ENCODE measurements at places on chromosomes 2 and 18.

DNA sequence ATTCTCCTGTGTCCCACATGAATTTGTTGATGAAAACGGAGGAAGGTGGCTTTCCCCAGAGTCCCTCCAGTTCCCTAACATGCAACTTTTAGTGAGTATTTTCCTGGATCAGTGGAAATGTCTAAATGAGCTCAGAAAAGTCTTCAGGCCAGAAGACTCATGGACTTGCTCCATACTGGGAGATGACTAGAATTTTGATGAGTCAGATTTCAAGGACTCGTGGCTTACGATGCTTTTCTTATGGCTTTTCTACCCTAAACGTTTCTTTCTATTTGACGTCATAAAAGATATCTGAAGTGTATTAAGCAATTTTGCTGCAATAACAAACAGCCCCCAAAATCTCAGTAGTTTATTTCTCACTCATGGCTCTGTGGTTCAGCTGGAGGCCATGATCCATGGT lies 397.6 kb downstream of the FBXO15 start:
- DNase-seq = no peak

- no peak for DNase-seq
Observed at GRCh38 chr18:40055262-40055661, 1899.8 kb upstream of the PIK3C3 start.

GRCh38 chr2:126399001-126399400 lies 257.0 kb upstream of the GYPC start:
- peak; percentile 12 for DNase-seq

DNA sequence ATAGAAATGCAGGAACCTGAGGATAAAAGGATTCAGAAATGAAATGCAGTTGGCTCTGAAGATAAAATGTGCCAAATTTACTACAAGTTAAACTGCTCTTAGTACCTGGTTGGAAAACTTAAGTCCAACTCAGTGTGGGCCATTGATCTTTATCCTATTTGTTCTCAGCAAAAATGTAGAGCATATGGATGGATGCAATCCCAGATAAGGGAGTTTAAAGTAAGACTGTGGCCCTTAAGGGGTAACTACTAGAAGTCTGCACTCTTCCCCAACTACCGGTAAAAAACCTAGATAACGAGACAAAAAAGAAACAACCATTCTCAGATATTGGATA lies 63.9 kb downstream of the MDH1 start:
- DNase-seq = no peak

DNA sequence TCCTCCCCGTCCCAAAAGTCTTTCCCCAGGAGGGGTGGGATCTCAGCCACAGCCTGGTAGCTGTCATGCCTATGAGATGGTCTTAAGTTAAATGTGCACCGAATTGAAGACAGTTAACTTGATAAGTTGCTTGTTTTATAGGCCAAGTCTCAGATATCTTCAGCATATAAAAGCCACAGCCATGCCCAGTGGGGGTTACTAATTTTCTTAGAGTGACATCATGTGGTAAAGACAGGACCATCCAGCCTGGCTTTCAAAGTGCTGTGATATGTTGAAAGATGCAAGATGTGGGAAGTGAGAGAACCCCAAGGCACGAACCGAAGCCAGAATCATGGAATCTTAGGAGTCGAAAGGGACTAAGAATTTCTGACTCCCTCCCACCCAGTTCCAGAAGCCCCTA lies 42.1 kb upstream of the FAM124B start:
- DNase-seq = no peak

- DNase-seq = peak; percentile 50
Observed at GRCh38 chr2:151260573-151261230, 961 bp downstream of the RBM43 start.

DNA sequence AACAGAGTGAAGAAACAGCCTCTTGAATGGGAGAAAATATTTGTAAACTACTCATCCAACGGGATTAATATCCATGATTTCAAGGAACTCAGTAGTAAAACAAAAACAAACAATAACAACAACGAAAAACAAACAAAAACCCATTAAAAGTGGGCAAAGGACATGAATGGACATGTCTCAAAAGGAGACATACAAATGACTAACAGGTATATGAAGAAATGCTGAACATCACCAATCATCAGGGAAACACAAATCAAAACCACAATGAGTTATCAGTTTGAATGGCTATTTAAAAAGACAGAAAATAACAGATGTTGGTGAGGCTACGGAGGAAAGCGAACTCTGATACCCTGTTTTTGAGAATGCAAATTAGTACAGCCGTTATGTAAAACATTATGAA lies 224.8 kb upstream of the NRXN1 start:
- DNase-seq = no peak

GRCh38 chr2:109447251-109447661 lies 166.5 kb downstream of the SEPTIN10 start:
- DNase-seq = no peak

DNA sequence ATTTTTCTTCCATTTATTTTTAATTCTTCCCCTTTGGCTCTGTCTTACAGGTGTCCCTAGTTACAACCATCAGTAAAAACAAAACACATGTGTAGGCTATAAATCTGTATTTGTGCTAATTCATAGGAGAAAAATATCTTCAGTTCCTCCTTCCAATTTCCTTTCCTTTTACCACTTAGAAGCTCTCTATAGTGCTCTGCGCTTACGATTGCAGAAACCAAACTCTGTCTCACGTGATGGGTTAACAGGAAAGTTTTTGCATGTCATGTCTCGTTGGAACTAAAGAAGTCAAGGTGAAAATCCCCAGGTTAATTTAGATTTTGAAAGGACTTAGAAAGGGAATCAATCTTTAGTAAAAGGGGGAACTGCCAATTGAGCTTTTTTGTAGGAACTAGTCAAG lies 1390.5 kb upstream of the ZEB2 start:
- DNase-seq = no peak

DNA sequence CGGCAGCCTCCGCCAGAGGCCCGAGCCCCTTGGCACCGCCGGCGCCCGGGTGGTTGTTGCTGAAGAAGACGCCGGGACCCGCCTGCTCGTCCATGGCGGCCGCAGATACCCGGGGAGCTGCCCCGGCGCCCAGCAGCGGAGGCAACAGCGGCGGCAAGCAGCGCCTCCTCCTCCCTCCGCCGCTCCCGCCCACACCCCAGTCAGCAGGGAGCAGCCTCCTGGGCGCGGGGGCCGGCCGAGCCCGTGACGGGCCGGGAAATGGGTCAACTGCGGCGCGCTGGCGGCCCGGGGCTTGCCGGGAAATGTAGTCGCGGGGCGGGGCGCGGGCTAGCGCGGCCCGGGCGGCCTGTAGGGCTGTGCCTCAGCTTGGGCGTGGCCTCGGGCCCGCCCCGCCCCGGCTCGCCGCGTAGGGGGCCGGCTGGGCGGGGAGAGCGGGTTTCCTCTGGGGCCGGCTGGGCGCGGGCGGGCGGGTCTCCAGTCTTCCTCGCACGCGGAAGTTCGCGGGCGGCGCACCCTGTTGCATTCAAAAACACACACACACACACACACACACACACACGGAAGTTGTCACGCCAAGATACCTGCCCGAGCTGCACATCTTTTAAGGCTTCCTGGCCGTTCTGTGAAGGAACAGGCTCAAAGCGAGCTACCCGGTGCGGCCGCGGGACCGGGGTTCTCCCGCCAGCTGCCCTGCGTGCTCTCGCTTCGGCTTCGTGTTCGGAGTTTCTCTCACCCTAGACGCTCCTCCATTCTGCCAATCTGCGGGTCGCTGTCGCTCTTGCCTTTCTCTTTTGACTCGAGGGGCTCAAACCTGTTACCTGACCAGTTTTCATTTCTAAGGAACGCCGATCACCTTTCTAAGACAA lies at the start of gene STRN:
STRN (minus strand) TSS at position 167 of the 866 bp plus-strand sequence; CDS start at position 94, 73 bp downstream.
- DNase-seq = peak; percentile 98

DNA sequence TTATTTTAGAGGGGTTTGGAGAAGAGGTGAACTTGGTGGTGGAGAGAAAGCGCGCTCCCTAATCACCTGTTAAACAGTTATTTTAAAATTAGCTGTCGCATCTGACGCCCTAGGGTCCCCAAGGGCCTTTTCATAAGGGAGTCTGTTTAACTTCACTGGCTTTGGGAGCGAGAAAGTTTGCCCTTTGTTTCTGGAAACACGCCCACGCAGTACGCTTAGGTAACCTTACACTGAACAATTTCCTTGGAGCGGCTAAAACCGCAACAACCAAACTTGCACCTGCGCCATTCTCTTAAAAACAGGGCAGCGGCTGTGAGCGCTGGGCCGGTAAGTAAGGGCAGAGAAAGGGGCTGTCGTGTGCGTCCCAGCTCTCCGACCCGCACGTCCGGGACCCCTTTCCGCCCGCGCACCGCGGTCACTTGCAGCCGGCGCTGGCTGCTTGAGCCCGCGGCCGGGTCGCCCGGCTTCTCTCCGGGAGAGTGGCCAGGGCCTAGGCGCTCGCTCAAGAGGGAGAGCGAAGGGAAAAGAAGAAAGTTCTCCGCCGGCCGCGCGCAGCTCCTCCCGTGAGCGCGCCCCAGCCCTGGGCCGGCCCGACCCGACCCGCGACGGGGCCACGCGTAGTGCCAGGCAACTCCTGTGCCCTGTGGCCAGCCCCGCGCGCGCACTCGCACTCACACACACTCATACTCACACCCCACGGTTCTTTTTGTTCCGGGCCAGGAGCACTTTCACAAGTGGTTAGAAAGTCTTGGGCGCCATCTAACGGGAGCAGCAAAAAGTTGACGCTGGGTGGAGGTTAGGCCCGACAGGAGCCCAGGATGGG lies 19.2 kb downstream of the POU3F3 start:
- DNase-seq = peak; percentile 30

DNA sequence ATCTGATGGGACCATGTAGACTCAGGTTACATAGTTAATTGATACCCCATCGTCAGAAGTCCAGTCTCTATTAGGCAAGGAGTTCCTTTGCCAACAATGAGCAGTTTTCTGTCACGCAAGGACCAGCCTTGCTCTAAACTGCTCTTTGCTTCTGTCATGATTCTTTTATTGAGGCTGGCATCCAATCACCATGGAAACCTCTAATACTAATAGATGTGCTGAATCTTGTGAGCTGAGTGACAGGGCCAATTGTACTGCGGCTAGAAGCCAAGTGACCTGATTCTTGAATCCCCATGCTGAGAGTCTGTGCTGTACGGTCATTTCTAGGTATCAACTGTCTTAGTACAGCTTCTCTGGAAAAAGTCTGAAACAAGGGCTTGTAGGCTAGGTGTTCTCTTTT lies 395.6 kb downstream of the RND3 start:
- no peak for DNase-seq

GRCh38 chr2:220432645-220433044 lies 805.2 kb downstream of the SLC4A3 start:
- DNase-seq = no peak

GRCh38 chr18:79534356-79534755 lies 138.6 kb downstream of the NFATC1 start:
- no peak for DNase-seq

GRCh38 chr2:72330652-72331051 lies 183.0 kb upstream of the CYP26B1 start:
- no peak for DNase-seq

DNA sequence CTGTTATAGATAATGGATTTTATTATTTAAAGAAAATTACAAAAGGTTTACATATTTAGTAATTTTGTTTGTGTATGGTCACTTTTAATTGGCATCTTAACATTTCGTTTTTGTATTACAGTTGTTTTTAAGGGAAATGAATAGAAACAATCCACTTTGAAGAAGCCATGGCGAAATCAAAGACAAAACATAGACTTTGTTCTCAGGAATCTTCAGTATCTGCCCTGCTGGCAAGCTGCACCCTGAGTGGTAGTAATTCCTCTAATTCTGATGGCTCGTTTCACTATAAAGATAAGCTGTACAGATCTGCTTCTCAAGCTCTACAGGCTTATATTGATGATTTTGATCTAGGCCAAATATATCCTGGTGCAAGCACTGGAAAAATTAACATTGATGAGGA lies 2.7 kb downstream of the C18orf54 start:
- no peak for DNase-seq

DNA sequence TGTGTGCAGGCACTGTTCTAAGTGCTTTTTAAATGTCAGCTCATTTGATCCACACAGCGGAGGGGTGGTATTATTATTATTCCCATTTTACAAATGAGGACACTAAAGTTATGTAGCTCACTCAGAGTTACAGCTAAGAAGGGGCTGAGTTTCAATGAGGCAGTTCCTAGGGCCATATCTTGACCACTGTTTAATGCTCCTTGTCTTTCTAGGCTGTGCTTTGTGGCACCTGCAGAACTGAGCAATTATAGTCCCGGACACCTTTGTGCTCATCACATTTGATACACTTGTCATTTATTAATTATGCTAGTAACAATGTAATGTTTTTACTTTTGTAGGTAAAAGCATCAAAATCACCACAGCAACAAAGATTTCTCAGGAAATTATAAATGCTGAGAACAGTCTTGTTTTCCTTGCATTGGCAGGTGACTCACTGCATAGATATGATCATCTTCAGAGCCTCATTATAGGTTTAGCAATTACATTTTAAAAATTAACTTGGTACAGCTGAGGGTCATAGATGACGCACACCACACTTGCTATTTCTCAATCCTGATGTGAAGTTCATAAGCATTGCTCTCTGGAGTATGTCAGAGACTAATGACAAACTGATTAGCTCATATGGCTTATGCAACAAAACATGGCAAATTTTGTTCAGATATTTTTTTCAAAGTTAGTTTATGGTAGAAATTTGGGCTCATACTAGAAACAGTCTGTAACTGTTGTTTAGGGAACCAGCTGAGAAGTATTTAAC lies 366.8 kb downstream of the TGIF1 start:
- DNase-seq = no peak

DNA sequence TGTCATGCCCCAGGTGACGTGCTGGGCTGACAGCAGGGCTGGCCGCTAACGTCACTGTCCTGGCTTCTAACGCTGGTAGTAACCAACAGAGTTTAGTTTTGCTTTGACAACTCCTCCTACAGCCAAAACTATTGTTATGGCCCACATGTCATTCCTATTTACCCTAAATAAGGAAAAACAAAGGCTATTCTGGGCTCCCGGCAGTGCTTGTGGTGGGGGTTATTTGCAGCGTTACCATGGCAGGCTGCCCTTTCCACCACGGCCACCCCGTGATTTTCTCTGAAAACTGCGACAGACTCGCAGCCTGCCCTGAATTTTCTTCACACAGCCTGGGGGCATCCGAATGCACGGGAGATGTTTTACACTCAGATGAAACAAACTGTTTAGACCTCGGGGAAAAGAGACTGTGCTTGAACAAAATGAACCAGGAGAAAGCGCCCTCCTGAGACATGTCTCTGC lies 115.2 kb downstream of the FAM210A start:
- peak; percentile 58 for DNase-seq

- DNase-seq = no peak
Observed at GRCh38 chr18:73674125-73674865, 473.3 kb downstream of the FBXO15 start.

DNA sequence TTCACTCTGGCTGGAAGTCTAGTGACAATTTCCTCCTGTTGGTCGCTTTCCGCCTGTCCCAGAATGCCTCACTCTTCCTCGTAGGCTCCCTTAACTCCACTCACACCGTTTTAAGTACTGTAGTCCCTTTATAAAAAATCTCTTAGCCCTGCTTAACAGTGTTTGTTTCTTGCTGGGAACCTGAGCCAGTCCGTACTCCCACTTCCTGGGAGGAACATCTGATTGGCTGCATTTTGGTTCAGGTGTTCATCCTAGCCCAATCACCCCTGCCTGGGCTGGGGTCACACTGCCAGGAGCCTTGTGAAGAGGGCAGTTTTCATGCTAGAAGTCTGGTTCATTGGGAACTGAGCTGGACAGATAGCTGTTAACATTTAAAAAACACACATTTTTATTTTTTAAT lies 25.6 kb upstream of the TOGARAM2 start:
- DNase-seq = no peak

- DNase-seq = no peak
Observed at GRCh38 chr2:234661849-234662248, 165.0 kb upstream of the ARL4C start.

Data from CD4-positive, alpha-beta T cell treated with Interleukin-12 subunit alpha and Interleukin-12 subunit beta, for 1 hour (primary cell).